ENCODE measurements at places on chromosomes 3 and 15.
A peak's percentile ranks its signal among the peaks of the same experiment; 100 is the strongest.

DNA sequence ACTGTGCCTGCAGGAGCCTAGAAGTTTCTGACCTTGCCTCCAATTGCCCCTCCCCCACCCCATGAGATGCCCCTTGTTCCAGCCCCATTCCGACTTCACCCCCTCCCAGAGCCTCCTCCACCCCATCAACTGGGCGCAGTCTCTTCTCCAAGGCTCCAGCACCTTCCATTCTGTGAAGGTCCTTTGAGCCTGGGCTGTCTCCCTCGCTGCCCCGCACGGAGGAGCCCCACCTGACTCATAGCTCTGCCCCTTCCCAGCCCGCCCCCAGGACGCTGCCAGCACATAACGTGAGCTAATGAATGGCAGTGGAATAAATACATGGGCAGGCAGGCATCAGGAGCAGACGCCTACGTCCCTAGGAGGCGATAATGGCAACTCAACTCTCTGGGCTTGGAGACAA, 113.1 kb downstream of the NUP210 start:
- no peak overlapping the region for H3K4me3 ChIP-seq
- H3K27me3 ChIP-seq = no peaks in the 10 kb centered on the region
- no peaks in the 10 kb centered on the region for H3K36me3 ChIP-seq
- no peak overlapping the region for H3K27ac ChIP-seq

- no peak overlapping the region for H3K27ac ChIP-seq
- 0 out of 2 replicates have a peak, but pooled peaks cover 6% of the 10 kb centered on the region for H3K27me3 ChIP-seq
- no peak overlapping the region for H3K4me3 ChIP-seq
- DNase-seq = no peak
Observed at GRCh38 chr3:159319156-159319555, 517.3 kb downstream of the MFSD1 start.

DNA sequence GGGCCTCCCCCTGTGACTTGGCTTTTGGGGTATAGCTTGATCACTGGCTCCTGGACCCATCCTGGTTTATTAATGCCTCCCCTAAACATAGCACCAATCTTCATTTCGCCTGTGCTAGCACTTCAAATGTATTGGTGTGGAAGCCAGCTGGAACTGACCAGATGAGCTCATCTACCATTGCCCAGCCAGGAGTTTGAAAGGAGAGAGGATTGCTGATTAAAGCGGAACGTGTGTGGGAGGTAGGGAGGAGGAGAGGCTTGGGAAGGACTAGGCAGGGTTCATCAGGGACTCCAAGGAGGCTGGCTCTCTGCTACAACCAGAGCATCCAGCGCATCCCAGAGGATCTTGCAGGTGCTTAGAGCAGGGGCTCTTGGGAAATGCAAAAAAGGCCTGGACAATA, 34.4 kb upstream of the TLE3 start:
- no peaks in the 10 kb centered on the region for H3K27me3 ChIP-seq
- no peaks in the 10 kb centered on the region for H3K36me3 ChIP-seq
- H3K27ac ChIP-seq = no peak overlapping the region
- no peak overlapping the region for H3K4me3 ChIP-seq

DNA sequence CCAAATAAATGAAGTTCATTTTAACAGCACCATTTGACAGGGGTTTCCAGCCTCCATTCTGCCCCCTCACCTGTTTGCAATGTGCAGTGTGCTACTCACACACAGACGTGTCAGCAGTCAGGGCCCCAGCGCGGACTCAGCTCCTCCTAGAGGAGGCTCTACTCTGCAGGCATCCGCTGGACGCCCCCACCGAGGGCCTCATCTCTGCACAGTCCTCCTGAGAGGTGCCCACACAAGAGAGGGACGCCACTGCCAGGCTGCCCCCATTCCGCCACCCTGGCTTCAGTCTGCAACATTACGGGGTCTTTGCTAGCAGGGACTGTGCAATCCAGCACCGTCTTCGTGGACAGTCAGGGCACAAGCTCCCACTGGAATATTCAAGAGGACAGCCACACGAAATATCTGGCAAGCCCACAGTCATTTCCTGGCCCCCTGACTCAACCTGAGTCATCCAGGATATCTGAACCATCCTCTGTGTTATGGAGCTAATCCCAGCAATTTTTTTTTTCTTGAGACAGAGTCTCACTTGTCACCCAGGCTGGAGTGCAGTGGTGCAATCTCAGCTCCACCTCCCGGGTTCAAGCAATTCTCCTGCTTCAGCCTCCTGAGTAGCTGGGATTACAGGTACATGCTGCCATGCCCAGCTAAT, 255.0 kb downstream of the OCA2 start:
- no peak overlapping the region for H3K4me3 ChIP-seq
- no peaks in the 10 kb centered on the region for H3K36me3 ChIP-seq
- no peak for DNase-seq
- no peaks in the 10 kb centered on the region for H3K27me3 ChIP-seq
- no peaks in the 10 kb centered on the region for H3K4me1 ChIP-seq

DNA sequence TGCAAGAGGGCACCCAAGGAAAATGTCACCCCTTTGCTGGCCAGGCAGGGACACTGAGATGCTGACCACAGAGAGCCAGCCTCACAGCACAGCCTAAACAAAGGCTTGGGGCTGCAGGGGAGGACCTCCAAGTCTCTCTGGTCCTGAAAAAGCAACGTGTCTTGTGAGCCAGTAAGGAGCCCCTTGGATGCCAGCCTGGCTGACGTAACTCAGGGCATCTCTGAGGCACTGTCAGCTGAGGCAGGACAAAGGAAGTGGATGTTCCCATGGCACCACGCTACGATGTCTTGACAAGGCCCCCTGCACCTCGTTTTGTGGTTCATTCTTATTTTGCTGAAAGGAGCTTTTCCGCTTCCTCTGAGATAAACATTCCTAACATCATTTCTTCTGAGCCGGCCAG, 160.7 kb downstream of the OR4M2 start:
- H3K4me3 ChIP-seq = no peak overlapping the region
- H3K4me1 ChIP-seq = no peaks in the 10 kb centered on the region
- no peaks in the 10 kb centered on the region for H3K36me3 ChIP-seq
- no peak for DNase-seq
- no peak overlapping the region for H3K27ac ChIP-seq
- no peaks in the 10 kb centered on the region for H3K27me3 ChIP-seq

GRCh38 chr3:30604093-30604492, 2.3 kb upstream of the TGFBR2 start:
- no peaks in the 10 kb centered on the region for H3K36me3 ChIP-seq
- peaks cover 6% of the 10 kb centered on the region for H3K4me1 ChIP-seq
- no peak overlapping the region for H3K4me3 ChIP-seq
- H3K27me3 ChIP-seq = no peaks in the 10 kb centered on the region
- no peak overlapping the region for H3K27ac ChIP-seq
- no peak for DNase-seq

- H3K4me3 ChIP-seq = no peak overlapping the region
- H3K36me3 ChIP-seq = no peaks in the 10 kb centered on the region
- H3K27me3 ChIP-seq = no peaks in the 10 kb centered on the region
- H3K27ac ChIP-seq = no peak overlapping the region
Observed at GRCh38 chr3:108152274-108152673, 61.4 kb upstream of the CD47 start.

DNA sequence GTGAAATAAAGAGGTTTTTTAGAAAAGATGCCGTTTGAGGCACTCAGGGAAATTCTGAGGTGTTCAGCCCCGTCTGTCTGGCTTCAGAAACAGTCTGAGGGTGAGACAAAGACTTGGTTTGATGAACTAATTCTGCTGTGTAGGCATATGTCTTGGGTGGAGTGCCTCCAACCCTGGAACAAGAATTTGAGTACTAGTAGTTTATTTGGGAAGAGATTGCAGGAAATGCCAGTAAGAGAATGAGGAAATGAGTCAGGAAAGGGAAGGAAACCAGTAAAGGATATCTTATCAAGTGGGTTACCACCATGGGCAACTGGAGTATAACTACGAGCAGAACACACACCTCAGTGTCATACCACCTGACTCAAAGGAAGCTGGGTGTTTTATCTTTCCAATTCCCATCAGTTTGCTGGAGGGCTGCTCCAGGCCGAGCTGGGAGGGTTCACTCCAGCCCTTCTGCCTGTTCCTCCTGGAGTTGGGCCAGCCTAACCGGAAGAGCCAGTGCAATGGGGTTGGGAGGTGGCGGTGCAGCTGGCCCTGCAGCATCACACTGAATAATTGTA, 75.3 kb downstream of the TGFBR2 start:
- H3K4me1 ChIP-seq = peaks cover 46% of the 10 kb centered on the region
- DNase-seq = peak; percentile 44
- no peak overlapping the region for H3K4me3 ChIP-seq
- H3K27me3 ChIP-seq = no peaks in the 10 kb centered on the region

- peaks cover 8% of the 10 kb centered on the region for H3K36me3 ChIP-seq
- H3K27ac ChIP-seq = no peak overlapping the region
- DNase-seq = no peak
- H3K4me3 ChIP-seq = no peak overlapping the region
Observed at GRCh38 chr15:36671017-36671416, 91.6 kb downstream of the CDIN1 start.

- DNase-seq = no peak
- H3K4me1 ChIP-seq = peaks cover 8% of the 10 kb centered on the region
- H3K27me3 ChIP-seq = no peaks in the 10 kb centered on the region
- no peak overlapping the region for H3K27ac ChIP-seq
- no peak overlapping the region for H3K4me3 ChIP-seq
Observed at GRCh38 chr3:35966629-35967464, 327.5 kb downstream of the ARPP21 start.

DNA sequence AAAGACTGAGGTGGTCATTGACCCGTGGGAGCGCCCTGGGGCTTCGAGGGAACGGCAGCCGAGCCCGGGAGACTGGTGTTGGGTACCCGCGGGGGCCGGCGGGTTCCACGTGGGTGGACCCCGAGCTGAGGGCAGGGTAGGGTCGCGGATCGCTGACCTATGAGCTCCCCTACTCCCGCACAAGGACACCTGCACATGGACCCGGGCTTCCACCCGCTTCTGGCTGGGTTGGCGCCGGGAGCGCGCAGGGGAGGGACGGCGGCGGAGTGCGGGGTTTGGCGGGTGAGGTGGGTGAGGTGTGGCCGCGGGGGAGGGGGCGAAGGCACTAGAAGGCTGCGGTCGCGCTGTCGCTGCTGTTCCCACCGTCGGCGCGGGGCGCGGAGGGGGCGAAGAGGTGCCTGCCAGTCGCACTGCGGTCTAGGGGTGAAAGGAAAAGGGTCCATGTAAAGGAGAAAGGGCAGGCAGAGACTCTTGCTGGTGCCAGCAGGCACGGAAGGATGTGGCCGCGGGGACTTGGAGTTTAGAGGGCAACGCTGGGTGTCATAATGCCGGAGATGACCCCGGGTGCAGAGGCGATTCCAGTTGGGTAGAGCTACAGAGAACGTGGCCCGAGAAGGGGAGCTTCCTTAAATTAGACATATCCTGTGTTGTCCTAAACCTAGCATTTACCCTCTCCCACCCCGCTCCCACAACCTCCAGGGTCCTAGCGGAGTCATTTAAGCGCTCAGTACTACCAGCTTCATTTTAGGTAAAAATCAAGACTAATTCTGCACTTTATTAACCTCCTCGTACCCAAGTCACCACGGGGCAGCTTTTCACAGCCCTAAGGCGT, 245.9 kb upstream of the TOPAZ1 start:
- no peaks in the 10 kb centered on the region for H3K27me3 ChIP-seq
- H3K4me3 ChIP-seq = peak overlapping the region; percentile 37
- DNase-seq = peak; percentile 63
- no peaks in the 10 kb centered on the region for H3K4me1 ChIP-seq
- no peak overlapping the region for H3K27ac ChIP-seq

- H3K4me3 ChIP-seq = no peak overlapping the region
- no peaks in the 10 kb centered on the region for H3K4me1 ChIP-seq
- H3K27me3 ChIP-seq = no peaks in the 10 kb centered on the region
- peaks cover under 1% of the 10 kb centered on the region for H3K36me3 ChIP-seq
- H3K27ac ChIP-seq = no peak overlapping the region
- DNase-seq = no peak
Observed at GRCh38 chr3:33355611-33356010, 78.4 kb downstream of the FBXL2 start.

DNA sequence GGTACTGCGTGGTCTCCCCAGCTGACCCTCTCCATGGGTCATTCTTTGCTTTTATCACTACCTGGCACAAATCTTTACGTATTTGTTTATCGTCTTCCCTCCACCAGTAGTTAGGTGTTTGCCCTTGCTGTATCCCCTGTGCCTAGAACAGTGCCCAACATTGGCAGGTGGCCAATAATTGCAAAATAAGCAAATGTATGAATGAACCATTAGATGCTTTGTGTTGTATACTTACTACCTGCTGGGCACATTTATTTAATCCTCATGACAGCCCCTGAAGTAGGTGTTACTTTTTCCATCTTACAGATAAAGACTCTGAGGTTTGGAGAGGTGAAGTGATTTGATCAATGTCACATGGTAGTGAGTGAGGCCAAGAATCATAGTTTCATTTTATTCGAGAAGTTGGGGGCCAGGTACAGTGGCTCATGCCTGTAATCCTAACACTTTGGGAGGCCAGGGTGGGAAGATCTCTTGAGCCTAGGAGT, 2.0 kb upstream of the TWF2 start:
- H3K27me3 ChIP-seq = no peaks in the 10 kb centered on the region
- H3K27ac ChIP-seq = peak overlapping the region; percentile 93
- DNase-seq = no peak
- peaks cover under 1% of the 10 kb centered on the region for H3K36me3 ChIP-seq
- no peak overlapping the region for H3K4me3 ChIP-seq
- H3K4me1 ChIP-seq = peaks cover 12% of the 10 kb centered on the region

DNA sequence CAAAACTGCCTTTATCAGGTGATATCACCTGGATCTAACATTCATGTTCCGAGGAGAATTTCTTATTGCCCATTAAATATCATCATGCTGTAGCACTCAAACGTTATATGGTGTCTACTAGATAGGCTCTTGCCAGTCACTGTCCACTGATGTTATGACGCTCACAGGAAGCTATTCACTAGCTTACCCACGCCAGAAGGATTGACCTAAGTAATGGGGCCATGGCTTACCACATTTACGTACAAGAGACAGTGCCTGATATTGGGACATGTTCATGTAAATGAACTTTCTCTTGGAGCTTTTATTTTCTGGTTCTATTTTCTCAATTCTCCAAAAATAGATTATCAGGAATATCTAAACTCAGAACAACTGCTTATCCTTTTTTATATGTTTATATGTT, 91.7 kb upstream of the NAALADL2 start:
- H3K27ac ChIP-seq = no peak overlapping the region
- H3K4me3 ChIP-seq = no peak overlapping the region
- DNase-seq = no peak
- peaks cover 2% of the 10 kb centered on the region for H3K4me1 ChIP-seq
- no peaks in the 10 kb centered on the region for H3K27me3 ChIP-seq

- H3K36me3 ChIP-seq = peaks cover 6% of the 10 kb centered on the region
- H3K27me3 ChIP-seq = no peaks in the 10 kb centered on the region
- no peak overlapping the region for H3K4me3 ChIP-seq
- no peak for DNase-seq
Observed at GRCh38 chr3:13483988-13484695, 4.0 kb downstream of the HDAC11 start.

Data from SK-N-SH (cell line).